ENCODE measurements at places on chromosomes 5 and 9.
A peak's percentile ranks its signal among the peaks of the same experiment; 100 is the strongest.

DNA sequence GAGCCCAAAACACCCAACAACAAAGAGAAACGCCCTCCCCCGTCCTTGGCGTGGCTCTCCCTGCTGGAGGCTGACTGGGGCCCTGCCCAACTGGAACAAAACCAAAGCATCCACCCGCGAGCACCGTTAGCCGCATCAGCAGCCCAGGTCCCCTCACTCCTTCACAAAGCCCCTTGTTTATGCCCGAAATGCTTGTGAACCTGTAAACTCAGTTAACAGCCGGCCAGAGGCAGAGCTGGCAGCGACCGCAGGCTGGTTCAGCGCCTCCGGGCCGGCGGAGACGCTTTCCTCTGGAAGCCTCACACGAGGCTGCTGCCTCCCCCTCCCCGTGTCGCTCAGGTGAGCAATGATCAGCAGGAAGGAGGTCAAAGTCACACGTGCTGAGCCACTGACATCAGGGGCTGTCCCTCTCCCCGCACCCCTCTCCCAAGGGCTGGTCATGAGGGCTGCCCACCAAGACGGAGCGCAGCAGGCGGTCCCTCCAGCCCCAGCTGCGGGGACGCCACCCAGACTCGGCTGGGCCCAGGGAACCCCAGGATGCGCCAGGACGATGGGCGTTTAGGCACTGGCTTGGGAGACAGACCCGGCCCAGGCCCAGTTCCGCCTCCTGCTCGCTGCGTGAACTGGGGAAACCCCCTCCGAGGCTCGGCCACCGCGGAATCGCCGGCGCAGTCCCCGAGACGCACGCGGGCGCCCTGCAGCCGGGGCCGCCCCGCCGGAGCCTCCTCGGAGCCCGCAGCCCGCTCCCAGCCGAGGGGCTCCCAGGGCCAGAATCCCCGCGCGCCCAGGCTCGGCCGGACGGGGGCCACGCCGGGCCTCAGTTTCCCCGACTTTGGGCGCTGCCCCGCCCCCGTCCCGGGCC is 563 bp downstream of the SNAPC4 start:
- peak; percentile 55 for DNase-seq

- no peak for DNase-seq
These were observed 15.8 kb downstream of the AFF4 start for GRCh38 chr5:132947671-132948070.

DNA sequence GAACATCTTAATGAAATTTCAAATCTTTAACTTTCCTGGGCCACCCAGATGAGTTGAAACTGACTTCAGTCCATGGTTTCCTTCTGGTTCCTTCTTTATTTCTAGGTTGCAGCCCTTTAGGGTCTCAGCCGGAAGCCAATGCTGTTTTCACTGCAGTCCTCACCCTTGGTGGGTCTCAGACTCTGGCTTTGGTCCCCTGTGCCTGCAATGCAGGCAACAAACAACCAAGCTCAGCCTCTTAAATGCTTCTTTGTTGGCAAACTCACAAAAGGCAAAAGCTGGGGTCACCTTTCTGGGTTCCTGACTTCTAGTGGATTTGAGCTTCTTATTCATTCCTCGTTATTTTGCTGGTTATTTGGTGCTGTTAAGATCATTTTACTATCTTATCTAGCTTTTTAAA is 19.3 kb upstream of the APC start:
- no peak for DNase-seq

GRCh38 chr5:56389261-56389660 is 156.1 kb upstream of the ANKRD55 start:
- DNase-seq: no peak

DNA sequence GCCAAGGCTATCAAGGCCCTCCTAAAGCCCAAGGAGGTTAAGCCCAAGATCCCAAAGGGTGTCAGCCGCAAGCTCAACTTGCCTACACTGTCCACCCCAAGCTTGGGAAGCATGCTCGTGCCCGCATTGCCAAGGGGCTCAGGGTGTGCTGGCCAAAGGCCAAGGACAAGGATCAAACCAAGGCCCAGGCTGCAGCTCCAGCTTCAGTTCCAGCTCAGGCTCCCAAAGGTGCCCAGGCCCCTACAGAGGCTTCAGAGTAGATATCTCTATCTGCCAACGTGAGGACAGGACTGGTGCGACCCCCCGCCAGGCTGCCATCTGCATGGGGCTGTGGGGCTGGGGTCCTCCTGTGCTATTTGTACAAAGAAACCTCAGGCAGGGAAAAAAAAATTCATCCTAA is 3.3 kb downstream of the HOMER1 start:
- no peak for DNase-seq

- no peak for DNase-seq
These were observed 96.3 kb upstream of the MEF2C start for GRCh38 chr5:88979244-88979643.

DNA sequence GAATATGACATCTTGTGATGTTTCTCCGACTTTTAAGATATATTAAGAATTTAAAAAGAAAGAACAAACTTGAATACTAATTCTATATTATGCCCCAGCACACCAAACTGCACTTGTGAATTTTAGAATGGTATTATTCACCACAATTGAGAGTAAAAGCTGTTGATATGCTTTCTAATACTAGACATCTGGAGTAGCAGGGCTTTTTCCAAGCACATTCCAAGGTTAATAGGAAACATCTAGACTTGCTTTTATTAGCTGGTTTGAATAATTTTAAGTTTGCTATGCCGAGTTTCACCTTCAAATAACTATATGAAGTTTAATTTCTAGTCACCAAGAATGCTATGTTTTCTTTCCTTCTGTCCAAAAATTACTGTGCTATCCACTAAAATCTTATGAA is 13.5 kb downstream of the NREP start:
- DNase-seq: no peak

- no peak for DNase-seq
These were observed 121.8 kb downstream of the SEMA6A start for GRCh38 chr5:116452774-116453368.

- no peak for DNase-seq
These were observed 12.2 kb upstream of the POMT1 start for GRCh38 chr9:131490514-131490913.

- DNase-seq: no peak
These were observed 39.0 kb downstream of the PDE8B start for GRCh38 chr5:77249475-77249874.

GRCh38 chr9:72958485-72959281 is 5.8 kb upstream of the ALDH1A1 start:
- DNase-seq: no peak

GRCh38 chr9:101275769-101276250 is 109.0 kb downstream of the BAAT start:
- no peak for DNase-seq

DNA sequence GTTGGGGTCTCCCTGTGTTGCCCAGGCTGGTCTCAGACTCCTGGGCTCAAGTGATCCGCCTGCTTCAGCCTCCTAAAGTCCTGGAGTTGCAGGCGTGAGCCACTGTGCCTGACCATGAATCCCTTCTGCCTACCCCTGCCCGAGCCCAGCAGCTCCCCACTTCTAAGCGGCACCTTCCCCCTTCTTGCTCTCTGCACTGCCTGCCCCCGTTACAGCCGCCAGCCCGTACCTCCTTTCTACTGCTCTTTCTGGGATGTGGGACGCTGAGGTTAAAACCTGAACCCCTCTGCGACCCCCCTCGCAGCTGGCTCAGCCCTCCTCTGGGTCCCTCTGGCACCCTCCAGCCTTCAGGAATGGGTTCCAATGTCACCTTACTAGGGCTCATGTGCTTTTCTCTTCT is 249.6 kb downstream of the PBX3 start:
- no peak for DNase-seq

DNA sequence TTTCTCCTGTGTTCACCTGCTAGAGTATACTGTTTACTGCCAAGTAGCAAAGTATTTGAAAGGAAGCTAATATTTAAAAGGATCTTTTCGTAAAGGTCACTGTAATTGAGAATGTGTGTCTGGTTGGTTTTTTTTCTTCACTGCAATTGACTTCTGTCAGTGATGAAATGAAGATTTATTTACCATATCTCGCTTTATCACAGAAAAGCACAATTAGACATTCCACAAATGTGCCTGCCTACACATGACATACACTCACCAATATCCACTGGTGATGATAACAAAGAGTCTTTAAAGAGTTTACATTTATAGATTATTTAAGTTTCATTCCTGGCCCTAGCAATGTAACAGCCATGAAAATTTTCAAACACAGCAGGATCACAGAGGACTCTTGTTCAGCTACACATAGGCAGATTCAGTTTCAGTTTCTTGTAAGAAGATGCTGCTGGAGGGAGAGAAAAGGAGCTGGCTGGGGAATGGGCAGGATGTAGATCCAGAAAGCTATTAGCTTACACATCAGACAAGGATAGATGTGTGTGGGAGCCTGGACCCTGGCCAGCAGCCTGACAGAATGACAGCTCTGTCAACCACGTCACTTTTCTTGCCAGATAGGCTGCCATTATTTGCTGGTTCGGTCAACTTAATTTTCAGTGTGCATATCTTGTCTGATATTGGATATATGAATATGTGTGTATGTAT is 104.0 kb downstream of the GDNF start:
- DNase-seq: no peak

GRCh38 chr5:138245717-138246116 is 28.7 kb downstream of the GFRA3 start:
- no peak for DNase-seq

- no peak for DNase-seq
These were observed 4.2 kb downstream of the CTXN3 start for GRCh38 chr5:127652952-127653611.

- DNase-seq: no peak
These were observed 18.0 kb upstream of the ENHO start for GRCh38 chr9:34540827-34541226.

DNA sequence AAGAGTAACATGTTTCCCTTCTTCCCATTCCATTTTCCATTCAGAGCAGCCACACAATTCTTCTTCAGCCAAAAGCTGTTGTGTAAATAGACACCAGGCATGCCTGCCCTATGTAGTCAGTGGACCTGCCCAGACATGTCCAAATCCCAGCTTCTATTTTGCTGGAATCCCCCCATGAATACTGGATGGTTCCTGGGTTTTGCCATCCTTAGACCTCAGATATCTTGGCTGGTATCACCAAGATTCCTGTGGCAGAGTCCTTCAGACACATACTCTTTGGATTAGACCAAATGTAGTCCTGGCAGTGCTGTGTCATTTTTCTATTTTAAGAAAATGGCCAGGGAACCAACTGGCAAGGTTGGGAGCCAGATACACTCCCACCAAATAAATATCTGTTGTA is 10.3 kb downstream of the FST start:
- DNase-seq: no peak

GRCh38 chr9:29640507-29640906 is 2067.2 kb upstream of the C9orf72 start:
- DNase-seq: no peak

DNA sequence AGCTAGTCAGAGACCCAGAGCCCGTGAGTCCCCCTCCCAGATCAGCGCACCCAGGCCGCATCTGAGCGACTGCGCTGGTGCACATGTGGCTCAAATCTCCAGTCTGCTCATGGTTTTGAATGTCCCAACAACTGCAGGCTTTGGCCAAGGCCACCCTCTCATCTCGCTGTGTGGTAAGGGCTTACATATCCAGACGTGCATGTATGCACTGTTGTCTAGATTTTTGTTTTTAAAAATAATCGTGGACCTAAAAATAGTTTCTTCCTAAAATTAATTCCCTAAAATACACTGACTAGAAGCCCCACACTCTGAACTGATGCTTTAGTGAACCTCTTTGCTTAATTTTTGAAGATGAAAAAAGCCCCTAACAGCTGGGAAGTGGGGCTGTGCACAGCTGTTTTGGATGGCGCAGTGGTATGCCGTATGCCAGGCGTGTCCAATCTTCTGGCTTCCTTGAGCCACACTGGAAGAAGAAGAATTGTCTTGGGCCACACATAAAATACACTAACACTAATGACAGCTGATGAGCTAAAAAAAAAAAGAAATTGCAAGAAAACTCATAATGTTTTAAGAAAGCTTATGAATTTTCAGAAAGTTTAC is 143.0 kb upstream of the LHFPL2 start:
- no peak for DNase-seq

GRCh38 chr5:150234576-150235499 is 45.0 kb downstream of the SLC6A7 start:
- DNase-seq: no peak

DNA sequence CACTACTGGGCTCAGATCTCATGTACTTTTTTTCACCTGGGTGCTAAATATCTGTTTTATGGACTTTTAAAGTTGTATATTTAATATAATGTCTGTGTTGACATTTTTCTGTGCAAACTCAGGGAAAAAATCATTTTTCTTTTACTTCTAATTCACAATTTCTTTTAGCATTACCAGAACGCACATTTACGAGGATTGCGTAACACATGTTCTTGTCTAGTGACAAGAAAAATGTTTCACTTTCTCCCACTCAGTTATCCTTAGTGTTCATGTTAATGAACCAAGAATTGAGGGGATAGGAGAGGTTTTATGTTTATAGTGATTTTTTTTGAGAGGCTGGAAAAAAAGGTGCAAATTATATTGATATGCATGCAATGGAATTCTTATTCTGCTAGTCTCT is 86.3 kb upstream of the PJA2 start:
- no peak for DNase-seq

DNA sequence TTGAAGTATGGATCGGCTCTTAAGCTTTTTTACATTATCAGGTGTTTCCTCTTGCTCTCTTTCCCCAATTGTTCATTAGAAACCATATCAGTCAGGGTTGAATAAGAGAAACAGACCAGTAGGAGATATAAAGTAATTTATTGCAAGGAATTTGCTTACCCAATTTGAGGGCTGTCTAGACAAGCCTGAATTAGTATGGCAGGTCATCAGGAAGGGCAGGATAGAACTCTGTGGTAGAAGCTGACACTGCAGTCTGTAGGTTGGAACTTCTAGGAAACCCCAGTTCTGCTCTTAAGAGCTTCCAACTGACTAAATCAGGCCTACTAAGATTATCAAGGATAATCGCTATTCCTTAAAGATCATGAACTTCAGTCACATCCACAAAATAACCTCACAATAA is 24.3 kb downstream of the ISOC1 start:
- DNase-seq: no peak

DNA sequence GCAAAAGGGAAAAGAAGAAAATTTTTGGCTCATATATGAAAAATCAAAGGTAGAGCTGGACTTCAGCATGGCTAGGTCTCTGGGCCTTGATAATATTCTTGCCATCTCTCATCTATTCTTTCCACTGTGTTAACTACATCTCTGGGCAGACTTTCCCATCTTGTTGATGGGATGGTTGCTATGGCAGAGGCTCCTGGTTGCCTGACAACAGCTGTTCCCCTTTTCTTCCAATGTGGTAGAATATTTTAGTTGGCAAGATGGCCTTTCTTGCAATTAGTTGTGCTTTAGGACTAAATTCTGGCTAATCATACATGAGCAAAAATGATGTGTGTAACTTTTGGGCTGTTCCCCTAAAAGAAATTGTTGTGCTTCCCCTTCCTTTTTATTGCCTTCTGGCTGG is 40.2 kb upstream of the ARAP3 start:
- DNase-seq: no peak
